Activated CD4-positive, alpha-beta T cell treated with anti-CD3 and anti-CD28 coated beads, Interleukin-2, Interleukin-4, amounts not matched to agents 100 ng/mL and 50 ng/mL, durations not matched to agents 16 hours and 8 hours (primary cell): ENCODE measurements at places on chromosomes 5 and 9.
A peak's percentile ranks its signal among the peaks of the same experiment; 100 is the strongest.

DNA sequence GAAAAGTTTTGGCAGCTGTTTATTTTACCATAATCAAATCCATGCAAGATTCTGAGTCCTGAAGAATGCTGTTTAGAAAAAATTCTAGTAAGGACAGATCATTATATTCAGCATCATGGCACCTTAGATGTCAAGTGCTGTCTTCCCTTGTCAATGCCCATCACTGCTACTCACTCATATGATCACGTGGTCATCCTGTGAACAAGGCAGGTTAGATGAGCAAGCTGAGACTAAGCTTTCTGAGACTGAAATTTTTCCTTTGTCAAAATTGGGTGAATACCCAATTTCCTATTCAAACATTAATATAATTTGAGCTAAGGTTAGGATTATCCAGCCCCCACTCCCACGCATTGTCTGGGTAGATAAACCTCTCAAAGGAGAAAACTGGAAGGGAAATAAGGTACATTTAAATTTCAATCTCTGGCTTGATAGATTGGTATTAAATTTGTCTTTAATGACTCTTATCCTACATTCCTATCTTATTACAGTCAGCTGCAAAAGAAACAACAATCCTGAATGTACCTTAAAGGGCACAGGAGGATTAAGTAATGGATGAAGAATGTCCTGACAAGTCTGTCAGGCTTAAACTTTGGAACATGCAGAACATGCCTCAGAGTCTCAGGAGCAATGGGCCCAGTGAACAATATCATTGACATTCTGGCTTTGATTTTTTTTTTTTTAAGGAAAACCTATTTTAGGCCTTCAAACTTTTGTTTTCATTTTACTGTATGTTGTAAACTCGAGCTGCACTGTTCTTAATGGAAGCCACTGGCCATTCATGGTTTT lies 148.7 kb upstream of the RANBP3L start:
- DNase-seq: no peak

GRCh38 chr9:134391319-134392231 lies 65.3 kb downstream of the RXRA start:
- DNase-seq: peak; percentile 82

- DNase-seq: peak; percentile 47
These were observed 34.0 kb downstream of the SCGB3A1 start for GRCh38 chr5:180557217-180557809.

DNA sequence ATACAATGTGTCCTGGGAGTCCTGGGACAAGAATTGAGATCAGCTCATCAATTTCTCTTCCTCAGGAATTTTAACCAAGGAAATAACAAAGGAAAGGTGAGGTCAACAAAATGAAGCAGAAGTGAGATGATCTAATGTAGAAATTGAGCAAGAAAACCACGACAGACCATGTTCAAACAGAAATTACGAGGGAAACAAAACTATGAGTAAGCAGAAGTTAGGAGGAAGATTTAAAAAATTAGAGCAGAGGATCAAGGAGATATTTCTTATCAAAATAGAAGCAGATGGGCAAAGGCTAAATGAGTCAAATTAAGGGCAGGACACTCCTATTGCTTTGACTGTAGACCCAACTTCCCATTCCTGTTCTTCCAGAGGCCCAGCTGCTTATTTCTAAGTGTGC lies 97.4 kb downstream of the HINT1 start:
- DNase-seq: no peak

DNA sequence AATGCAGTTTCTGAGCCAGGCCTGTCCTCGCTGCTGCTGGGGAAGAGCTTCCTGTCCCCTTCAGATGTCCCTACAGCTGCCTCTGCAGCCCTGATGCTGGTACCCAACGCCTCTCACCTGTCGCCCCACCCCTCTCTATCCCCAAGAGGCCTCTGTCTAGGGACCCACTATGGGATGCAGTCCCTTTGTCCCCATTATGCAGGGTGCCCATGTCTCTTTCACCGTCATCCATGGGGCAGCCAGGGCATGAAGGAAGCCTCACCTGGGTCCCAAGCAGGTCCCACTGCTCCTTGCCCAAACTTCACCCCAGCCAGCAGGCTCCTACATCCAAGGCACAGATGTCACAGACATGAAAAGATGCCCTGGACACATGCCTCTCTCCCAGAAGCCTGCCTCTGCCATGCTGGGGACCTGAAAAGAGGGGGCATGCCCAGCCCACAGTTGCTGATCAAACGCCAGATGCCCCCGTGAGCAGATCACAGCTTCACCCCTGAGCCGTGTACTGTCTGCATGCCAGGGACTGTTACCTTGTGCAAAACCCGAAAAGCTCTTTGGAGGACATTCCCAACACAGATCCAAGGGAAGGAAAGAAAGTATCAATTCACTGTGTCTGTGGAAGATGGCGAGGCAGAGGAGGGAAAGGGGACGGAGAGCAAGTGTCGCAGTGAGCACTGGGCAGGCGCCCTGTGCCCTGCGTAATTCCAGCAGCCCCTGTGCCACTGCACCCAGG lies 81.0 kb downstream of the ADAMTS2 start:
- DNase-seq: no peak

DNA sequence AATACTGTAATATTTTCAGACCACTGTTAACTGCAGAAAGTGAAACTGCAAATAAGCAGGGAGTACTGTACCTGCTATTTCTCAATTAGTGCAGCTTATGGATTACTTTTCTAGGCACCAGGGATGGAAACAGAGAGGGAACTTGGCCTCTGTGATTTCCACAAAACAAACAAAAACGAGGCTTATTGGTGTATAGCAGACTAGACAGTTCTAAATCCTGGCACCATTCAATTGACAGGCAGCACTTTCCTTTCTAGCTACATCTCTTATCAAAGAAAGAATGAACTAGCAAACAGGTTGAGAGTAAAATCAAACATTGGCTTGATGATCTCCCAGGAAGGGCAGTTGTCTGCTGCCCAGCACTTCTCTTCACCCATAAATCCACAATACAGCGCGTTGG lies 16.0 kb upstream of the IL33 start:
- no peak for DNase-seq

- DNase-seq: peak; percentile 53
These were observed 637 bp upstream of the SMC5 start for GRCh38 chr9:70257991-70258691.

GRCh38 chr5:2700876-2701275 lies 50.6 kb downstream of the IRX2 start:
- no peak for DNase-seq

DNA sequence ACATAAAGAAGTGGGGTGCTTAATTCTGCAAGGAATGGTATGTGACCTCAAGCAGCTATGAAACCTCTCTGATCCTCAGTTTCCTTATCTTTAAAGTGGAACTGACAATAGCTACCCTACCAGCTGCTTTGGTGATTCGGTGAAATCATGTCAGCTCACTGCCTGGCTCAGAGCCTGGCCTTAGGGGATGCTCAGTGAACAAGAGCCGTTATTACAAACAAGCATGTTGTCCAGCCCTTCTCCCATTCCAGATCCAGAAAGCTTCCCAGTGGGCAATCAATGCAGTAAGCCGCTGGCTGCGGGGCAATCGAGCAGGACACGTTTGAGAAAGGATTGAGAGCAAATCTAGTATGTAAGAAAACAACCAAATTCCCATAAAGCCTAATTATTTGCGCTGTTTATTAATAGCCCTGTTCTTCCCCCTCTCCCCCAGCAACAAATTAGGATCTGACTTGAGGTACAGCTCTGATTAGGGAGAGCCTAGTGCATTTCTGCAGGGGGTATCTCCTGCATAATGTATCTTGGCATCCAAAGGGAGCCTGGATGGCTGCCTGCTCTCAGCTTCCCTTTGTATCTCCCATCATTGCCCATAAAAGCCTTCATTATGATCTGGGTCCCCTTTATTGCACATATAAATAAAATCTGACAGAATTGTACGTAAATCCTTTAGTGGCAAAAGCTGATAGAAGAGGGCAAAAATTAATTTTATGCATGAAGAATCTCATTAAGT lies 371.4 kb downstream of the TMEM232 start:
- no peak for DNase-seq

GRCh38 chr5:160175438-160176218 lies 53.7 kb upstream of the FABP6 start:
- DNase-seq: no peak

- no peak for DNase-seq
These were observed 112.4 kb upstream of the PRLR start for GRCh38 chr5:35342664-35343063.

DNA sequence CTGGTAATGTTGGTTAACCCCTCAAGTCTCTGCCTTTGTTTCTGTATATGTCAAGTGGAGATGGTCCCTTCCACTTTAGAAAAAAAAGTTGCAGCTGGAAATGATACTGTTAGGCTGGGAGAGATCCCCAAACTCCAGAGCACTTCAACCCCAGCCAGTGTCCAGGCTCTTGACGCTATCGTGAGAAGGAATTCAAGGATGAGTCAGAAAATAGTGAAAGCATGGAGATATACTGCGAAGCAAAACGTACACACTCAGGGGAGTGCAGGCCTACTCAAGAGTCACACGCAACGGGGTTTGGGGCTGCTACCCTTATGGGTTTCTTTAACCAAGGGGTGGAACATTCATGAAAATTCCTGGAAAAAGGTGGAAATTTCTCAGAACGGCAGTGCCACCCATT lies 24.9 kb downstream of the KCNV2 start:
- no peak for DNase-seq

DNA sequence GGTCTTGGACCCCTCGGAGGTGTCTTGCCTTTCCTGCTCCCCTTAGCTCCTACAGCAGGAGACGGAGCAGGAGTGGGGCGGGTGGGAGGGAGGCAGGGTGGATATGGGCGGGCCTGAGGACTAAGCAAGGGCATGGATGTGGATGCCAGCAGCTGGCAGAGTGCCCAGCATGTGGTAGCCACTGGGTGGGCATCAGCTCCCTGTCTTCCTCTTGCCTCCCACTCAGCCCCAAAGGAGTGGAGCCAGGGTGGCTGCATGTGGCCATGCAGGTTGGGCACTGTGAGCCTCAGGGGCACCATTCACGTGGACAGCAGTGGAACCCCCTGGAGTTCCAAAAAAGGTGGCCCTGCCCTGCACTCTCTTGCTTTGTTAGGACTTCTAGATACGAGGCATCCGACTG lies 90.1 kb upstream of the TBCA start:
- no peak for DNase-seq

GRCh38 chr9:38360839-38361472 lies 31.5 kb upstream of the ALDH1B1 start:
- DNase-seq: no peak

DNA sequence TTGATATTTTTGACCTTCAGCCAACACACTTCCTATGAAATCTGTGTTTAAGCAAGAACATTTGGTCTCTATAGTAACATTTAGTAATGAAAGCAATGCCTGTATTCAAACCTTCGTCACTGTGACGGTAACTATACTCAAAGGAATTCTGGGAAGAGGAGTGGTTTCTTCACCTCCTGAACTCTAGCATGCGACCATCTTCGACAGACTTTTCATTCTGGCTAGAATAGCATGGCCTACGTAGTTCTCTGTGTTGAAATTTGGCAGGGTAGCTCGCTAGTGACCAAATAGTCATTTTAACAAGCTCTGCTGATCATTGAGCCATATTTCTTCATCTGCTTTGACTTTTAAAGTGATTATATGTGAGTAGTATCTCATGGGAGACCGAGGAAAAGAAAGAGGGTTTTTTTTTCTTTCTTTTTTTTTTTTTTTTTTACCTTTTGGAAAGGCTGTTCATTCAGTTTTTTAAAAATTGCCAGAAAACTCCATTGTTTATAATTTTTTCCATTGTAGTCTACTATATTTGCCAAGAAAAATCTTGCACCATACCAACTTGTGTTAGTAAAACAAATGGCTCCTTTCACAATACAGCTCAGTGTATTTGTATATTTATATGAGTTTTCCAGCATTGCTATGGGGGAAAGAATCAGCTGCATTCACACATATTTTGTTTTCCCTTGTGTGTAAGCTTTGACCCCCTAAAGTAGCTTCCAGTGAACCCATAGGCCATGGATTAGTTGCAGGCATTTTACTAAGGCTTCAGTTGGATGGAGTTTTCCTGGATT lies 166.8 kb downstream of the NNT start:
- DNase-seq: no peak

DNA sequence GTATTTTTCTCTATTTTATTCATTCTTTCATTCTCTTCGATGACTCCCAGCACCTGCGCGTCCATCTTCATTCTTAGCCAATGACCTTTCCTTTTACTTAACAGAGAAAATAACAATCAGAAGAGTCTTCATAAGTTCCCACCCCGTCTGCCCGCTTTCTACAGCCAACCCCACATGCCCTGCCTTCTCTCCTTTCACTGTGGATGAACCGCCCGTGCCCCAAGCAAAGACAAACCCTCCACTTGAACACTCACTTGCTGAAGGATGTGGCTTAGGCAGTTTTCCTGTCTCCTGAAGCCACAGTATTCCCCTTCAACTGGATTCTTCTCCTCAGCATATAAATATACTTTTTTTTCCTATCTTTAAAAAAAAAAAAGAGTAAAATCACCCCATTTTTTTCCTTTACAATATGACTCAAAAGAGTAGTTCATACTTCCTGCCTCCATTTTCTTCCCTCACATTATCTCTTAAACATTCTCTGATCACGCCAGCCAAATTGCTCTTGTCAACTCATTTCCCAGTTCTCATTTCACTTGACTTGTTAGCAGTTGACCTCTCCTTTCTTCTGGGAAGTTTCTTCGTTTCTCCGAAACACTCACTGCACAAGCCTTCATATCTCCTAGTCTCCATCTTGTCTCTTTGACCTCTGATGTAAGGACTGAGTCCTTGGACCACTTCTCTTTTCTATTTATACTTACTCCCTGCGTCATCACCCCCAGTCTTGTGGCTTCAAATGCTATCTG lies 11.1 kb downstream of the NIPSNAP3B start:
- DNase-seq: peak; percentile 30

GRCh38 chr5:135332519-135333150 lies 66.4 kb downstream of the MACROH2A1 start:
- peak; percentile 25 for DNase-seq

DNA sequence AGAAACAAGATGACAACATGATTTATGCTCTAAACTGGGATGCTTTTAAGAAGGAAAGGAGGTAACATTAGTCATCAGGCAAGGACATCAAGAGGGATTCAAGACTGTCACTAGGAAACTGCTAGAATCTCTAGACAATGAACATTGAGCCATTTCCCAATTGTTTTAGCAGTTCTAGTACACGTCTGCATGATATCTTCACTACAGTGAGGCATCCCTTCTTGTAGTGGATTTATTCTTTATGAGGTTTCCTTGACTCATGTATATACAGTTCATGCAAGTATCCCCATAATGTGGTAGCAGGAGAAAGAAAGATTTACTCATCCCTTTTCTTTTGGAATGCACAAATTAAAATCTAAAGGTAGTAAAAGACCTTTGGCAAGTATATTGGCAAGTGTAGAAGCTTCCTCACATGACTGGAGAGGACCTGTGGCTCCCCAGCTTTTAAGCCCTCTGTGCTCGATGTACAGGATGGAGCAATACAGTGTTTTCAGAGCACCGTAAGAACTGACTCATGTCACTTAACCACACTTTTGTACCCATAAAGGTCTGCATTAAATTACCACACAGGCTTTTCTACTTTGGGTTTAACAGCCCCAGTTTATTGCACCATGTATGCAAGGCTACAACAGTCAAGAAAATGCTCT lies 335.9 kb downstream of the SEMA5A start:
- DNase-seq: no peak

- no peak for DNase-seq
These were observed 3.0 kb downstream of the F2RL2 start for GRCh38 chr5:76620166-76620565.
